ENCODE measurements at places on chromosomes 12 and 14.

DNA sequence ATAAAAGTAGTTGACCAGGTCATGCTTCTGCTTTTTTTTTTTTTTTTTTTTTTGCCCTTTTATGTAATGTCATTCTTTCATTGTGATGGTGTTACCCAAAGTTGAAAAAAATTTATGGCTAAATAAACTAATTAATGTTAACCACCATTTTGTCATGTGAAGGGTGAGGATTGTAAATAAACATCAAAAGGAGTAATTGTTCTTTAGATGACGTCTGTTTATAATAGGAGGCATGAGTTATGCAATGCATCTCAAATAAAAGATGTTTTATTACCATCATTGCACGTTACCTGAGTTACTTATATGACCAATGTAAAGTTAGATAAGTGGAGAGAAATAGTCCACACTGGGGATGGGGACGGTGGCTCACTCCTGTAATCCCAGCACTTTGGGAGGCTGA lies 349.9 kb upstream of the PDE3A start:
- DNase-seq = no peak

GRCh38 chr14:71301611-71302010 lies 394.4 kb downstream of the PCNX1 start:
- DNase-seq = no peak

DNA sequence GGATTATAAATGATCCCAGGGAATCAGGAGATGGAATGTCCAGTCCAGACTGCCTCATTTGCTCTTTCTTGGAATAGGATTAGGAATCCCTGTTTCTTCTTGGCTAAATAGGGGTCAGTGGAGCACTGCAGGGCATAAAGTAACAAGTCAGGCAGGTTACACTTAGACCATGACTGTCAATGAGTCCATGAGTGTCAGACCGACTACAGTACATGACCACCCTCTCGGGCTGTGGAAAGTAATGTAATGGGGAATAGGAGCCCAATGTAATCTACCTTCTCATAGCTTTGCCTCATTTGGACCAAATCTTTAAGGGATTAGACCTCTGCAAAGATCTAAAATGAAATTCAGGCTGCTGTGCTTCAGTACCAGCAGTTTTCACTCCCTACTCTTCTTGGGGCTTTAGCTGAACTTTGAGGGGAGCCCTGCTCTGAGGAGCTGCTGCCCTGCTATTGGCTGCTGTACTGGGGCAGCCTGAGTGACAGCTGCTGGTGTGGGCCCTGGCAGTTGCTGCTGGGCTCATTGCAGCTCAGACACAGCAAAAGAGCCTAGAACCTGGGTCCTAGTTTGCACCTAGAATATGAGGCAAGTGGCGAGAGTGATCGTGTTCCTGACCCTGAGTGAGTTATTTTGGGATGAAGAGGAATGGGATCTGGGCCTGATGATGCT lies 62.2 kb upstream of the OR4E1 start:
- no peak for DNase-seq

- no peak for DNase-seq
These were observed 70.4 kb downstream of the IFNG start for GRCh38 chr12:68089101-68089500.

DNA sequence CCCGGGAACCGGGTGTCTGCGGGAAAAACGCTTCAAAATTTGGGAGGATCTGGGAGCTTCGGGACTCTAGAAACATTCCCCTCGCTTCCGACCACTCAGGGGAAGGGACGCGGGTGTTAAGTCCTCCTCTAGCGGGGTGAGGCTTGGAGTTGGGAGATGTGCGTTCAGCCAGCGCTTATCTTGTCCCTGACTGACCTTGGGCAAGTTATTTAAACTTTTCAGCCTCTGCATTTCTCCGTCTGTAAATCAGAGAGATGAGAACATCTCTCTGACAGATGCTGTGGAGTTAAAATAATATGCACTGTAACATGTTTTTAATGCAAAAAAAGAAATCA lies 76.9 kb upstream of the ANO4 start:
- DNase-seq = no peak

- DNase-seq = no peak
These were observed 102.7 kb upstream of the MAP1LC3B2 start for GRCh38 chr12:116456330-116457082.

DNA sequence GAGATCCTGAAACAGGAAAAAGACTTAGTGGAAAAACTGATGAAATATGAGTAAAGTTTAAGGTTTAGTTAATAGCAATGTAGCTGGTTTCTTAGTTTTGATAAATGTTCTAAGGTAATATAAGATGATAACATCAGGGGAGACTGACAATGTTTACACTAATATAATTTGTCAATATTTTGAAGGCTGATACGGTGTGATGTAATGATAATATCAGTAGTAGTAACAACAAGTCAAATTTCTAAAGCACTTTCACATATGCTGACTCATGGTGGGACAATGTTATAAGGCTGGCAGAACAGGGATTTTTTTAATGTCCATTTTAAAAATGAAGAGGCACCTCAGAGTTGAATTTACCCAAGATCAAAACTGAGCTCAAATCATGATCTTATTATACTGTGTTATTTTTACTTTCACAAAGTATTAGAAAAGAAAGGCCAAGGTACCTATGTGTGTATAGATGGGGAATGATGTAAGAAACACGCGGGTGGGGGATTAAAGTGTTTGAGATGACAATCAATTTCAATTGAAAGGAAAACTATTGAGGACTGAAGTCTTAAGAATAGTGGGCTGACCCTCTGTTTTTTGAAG lies 2.4 kb upstream of the FLRT2 start:
- no peak for DNase-seq

Measured in GM12878 (cell line).